HTR-8/SVneo (cell line): ENCODE measurements at places on chromosomes 6 and 20.

DNA sequence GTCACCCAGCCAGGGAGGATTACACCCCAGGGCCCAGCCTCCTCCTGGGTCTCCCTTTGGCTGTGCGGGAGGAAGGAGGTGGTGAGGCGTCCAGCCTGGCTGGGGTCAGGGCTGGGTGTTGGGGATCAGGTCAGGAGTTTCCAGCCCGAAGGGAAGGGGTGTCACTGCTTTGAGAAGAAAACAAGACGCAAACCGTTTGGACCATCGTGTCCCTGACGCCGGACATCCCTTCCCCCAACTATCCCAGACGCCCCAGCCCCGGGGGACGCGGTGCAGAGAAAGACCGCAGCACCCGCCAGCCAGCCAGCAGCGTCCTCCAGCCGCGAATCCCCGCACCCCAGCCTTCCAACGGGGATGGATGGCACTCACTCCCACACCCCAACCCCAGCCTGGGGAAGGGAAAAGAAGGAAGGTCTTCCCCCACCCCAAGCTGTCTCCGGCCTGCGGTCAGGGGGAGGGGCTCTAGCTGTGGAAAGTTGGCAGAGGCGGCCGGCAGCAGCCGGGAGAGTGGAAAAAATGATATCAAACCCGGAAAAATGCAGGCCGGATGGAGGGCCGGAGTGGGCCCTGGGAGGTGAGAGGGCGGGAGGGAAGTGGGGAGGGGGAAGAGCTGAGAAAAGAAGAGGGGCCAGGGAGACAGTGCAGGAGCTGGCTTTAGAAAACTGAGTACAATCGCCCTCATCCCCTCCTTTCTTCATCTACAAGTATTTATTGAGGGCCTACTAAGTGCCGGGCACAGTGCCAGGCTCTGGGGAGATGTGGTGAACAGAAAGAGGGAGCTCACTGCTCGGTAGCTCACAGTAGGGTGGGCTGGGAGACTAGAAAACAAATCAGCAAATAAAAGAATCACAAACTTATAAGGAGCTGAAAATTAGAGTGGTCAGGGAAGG is 10.6 kb downstream of the REM1 start:
- DNase-seq, result no peak

GRCh38 chr20:63930971-63931553 is 25.2 kb downstream of the UCKL1 start:
- DNase-seq, result no peak

GRCh38 chr6:98529364-98529763 is 305.0 kb upstream of the POU3F2 start:
- no peak for DNase-seq

- DNase-seq, result no peak
Measured at GRCh38 chr6:158002249-158002950, 20.7 kb downstream of the SYNJ2 start.

DNA sequence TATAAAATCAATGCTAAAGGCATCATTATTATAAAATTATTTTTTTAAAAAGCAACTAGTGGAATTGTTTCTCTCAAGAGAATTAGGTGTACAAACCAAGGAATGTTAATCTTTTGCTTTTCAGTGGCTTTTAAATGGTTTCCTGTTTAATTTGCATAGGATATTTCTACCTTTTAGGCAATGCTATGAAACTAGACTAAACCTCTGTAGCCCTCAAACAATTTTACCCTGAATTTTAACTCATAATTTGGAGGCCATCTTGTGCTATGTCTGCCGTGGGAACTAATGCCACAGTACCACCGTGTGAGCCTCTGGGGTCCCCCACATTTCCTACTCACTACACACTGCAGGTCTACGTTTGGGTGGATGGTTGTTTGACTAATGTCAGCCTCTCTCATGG is 20.6 kb downstream of the PHACTR2 start:
- DNase-seq, result no peak

DNA sequence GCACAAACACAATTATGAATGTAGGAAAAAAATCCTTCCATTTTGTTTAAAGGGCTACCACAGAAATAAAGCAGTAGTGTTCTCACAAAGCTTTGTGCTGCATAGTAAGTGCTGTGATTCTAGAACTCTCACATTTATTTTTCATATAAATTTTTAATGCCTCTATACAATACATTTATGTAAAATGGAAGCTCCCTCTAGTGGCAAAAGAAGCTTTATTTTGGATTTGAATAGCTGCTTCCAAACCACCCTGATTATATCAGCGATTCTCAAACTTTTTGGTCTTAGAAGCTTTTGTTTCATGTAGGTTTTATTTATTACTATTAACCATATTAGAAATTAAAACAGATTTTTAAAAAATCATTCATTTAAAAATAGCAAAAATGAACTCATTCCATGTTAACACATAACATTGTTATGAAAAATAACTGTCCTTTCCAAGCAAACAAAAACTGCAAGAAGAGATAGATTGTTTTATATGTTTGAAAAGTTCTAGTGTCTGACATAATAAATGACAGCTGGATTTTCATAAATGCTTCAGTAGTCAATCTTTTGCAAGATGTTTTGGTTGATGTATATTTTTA is 38.4 kb downstream of the HS3ST5 start:
- DNase-seq, result peak; percentile 1

DNA sequence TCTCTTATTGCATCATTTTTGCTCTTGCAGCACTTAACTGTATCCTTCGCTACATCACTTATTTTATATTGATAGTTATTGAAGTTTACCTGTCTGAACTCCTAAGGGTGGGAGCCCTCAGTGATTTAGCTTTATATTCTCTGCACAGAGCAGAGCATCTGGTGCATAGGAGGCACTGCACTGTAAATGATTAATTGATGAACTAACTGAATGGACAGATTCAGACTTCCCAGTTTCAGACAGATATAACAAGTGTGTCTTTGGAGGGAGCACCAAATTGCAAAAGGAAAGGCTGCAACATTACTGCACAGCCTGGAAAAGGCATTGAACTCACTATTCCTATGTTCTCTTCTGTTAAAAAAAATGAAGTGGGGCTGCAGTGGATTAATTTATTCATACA is 160.3 kb downstream of the EDN1 start:
- DNase-seq, result no peak

- DNase-seq, result no peak
Measured at GRCh38 chr6:7954477-7955200, 44.1 kb upstream of the TXNDC5 start.

DNA sequence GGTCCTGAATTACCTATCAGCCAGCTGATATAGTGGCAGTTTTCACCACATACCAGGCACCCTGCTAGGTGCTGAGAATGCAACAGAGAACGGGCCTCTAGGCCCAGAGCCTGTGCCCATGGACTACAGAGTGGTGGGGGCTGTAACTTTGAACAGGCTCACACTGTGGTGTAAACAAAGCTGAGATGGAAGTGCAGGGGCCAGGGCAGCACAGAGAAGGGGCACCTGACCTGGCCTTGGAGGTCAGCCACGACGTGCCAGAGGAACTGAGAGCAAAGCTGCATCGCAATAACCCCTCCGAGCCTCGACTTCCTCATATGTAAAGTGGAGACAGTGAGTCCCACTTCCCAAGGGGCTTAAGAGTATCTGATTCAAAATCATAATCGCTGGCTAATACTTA is 105.8 kb downstream of the MAFB start:
- DNase-seq, result no peak

DNA sequence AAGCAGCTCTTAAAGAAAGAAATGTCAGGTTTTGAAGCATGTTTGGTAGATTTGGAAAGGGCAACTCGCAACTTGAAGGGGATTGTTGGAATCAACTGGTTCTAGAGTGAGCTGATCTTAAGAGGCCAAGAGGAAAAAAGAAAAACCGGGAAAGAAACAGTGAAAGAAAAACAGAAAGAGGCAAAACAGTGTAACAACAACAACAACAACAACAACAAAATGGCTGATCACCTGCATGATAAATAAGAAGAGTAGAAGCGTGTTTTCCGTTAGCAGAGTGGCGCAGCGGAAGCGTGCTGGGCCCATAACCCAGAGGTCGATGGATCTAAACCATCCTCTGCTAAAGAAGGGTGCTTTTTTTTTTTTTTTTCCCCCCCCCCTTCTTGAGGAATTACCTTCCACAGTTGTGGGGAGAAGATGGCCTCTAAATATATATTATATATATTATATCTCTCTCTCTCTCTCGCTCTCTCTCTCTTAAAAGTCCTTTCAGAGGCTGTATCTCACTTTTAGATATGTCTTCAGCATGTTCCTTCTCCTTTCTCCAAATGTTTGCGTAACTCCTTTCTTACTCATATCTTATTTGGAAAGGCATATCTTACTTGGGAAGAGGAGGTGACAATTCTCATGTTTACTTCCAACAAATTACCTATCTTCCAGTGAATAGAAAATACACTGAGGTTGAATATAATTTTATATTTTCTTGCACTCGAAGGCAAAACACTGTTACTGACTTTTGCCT is 134.4 kb downstream of the OR2B2 start:
- DNase-seq, result no peak

DNA sequence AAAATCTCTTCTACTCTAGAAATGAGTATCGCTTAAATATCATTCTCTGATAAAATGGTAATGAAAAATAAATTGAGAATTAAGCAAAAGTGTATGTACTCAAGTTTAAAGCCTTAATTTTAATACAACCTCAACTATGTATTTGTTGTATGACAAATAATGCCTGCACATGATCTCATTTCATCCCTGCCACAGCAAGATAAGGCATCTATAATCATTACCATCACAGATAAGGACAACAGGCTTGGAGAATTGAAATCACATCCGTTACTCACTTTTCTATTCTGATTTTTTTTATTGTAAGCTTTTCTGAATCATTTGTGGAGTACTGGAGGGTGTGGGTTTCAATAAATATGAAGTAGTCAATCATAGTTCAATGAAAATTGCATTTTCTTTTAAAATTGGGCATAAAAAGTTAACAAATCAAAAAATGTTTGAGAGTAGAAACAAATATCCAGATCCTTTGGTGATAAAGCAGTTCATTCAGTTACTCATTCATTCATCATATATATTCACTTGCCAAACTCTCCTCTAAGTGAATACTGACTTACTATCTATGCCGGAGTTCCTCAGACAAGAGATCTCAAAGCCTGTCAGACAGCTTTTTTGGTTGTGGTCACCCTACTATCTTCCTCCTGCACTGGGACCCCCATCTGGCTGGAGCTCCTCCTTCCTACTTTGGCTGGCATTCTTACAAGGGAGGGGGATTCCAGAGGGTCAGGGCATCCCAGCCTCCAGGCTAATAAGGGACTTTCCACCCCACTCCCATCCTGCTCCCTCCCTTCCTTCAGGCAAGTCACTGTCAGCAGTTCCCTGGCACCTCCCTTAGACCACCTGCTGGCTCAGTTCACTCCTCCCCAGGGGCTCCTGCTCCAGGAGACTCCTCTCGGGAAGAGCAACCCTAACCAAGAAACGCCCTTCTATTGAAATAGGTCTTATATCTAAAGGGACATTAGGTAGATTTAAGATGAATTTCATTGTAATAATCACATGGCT is 118.6 kb downstream of the OGFRL1 start:
- DNase-seq, result no peak

GRCh38 chr6:124887872-124888580 is 74.2 kb upstream of the RNF217 start:
- no peak for DNase-seq

GRCh38 chr20:43507150-43508080 is at the start of gene L3MBTL1:
Gene L3MBTL1 (plus strand): TSS chr20:43507697. CDS start chr20:43513504, 5,807 bp downstream.
- DNase-seq, result peak; percentile 97

DNA sequence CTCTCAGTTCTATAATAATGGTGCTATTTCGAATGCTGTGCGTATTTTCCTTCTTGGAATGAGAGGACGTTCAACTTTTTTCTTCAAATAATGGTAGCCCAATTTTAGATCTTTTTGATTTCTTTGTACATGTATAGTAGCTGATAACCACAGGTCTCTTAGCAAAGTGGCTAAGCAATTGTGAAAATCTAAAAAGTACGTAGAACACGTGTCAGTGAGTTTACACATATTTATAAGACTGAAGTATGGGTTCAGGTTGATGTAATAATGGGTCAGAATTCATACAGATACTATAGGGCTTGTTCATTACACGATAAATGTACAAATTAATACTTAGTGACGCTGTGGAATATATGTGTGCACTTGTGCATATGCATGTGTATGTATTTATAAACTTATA is 1.3 kb downstream of the SMIM13 start:
- no peak for DNase-seq

GRCh38 chr6:56146086-56146485 is 101.3 kb downstream of the COL21A1 start:
- no peak for DNase-seq

- DNase-seq, result no peak
Measured at GRCh38 chr6:124723671-124724070, 238.6 kb upstream of the RNF217 start.

GRCh38 chr6:134375220-134375580 is 57.3 kb upstream of the SGK1 start:
- no peak for DNase-seq

GRCh38 chr6:166713434-166714186 is 86.6 kb upstream of the RPS6KA2 start:
- DNase-seq, result no peak

DNA sequence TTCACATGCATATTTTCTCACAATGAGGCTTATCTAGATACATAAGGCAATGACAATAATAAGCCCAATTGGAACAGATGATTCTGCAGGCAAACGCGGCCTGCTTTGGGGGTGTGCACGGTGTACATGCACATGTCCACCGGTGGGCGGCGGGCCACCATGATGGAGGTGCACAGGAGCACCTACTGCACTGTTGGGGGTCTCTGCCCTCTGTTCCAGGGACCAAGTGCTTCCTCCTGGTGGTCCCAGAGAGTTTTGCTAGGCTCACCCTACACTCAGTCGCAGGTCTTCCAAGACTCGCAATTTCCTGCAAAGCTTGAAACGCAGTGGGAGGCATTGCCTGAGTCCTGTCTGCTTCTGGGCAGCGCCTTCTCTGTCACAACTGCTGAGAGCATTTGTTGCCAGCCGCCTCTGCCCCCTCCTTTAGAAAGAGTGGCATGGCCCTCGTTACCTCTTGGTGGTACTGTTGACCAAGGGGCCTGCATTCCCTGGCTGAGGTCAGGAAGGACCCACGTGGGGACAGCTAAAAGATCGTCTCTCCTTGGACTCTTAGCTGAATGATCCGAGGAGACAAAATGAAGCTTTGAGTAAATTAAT is 135.3 kb downstream of the ERMARD start:
- DNase-seq, result no peak
